SJCRH30 (cell line): ENCODE measurements at places on chromosomes 5 and 9. TPM values are rescaled to one million over a fixed set of nuclear protein-coding genes. Genes with fewer than 3 reads are reported as not detected.

Gene TSLP
- 0.43 and 0.69 TPM in 2 replicates for total RNA-seq

Gene CCDC192
- not detected in 2 replicates for total RNA-seq

Gene SLC6A19
- not detected in 2 replicates for total RNA-seq

Gene RMRP
- total RNA-seq, result 8,654 and 17,072 TPM in 2 replicates

Gene CCIN
- total RNA-seq, result 0.05 and 0.24 TPM in 2 replicates

Gene ZNF879
- 3.9 and 5.5 TPM in 2 replicates for total RNA-seq

Gene HACD4
- total RNA-seq, result not detected in 2 replicates

DNA sequence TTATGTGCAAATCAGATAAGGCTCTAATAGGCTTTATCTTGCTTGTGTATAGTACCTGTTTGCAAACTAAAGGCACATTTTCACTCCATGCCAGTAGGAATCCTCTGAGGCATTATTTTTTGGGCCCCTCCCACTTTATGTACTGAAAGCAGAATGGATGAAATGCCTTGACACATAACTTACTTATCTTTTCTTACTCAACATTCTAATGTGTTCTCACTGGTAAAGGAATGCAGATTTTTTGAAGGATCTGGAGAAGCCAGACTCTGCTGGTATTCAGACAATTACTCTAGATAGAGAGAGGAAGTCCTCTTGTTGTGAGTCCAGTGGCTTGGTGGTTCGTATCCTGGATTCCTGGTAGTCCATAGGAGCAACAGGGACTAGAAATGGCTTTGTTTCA is 336.7 kb downstream of the CCDC171 start:
- no peaks in the 10 kb centered on the region for H3K4me1 ChIP-seq
- no peaks in the 10 kb centered on the region for H3K27me3 ChIP-seq
- no peaks in the 10 kb centered on the region for H3K36me3 ChIP-seq
- H3K27ac ChIP-seq, result no peak overlapping the region
- no peak for DNase-seq

- H3K27me3 ChIP-seq, result no peaks in the 10 kb centered on the region
- no peak overlapping the region for H3K4me3 ChIP-seq
- H3K27ac ChIP-seq, result no peak overlapping the region
These were observed 56.6 kb downstream of the SNCAIP start for GRCh38 chr5:122368510-122369251.

GRCh38 chr5:58273711-58274110 is 186.2 kb downstream of the PLK2 start:
- H3K4me1 ChIP-seq, result peaks cover 3% of the 10 kb centered on the region
- H3K36me3 ChIP-seq, result 0 out of 2 replicates have a peak, but pooled peaks cover 3% of the 10 kb centered on the region
- H3K4me3 ChIP-seq, result no peak overlapping the region
- no peak for DNase-seq

- no peaks in the 10 kb centered on the region for H3K27me3 ChIP-seq
- no peak overlapping the region for H3K27ac ChIP-seq
- H3K4me1 ChIP-seq, result peaks cover 1% of the 10 kb centered on the region; the same call in 1 of the 2 replicates
- peak; percentile 79 for DNase-seq
- H3K4me3 ChIP-seq, result no peak overlapping the region
These were observed 100.1 kb downstream of the KCNIP1 start for GRCh38 chr5:170603578-170604565.

GRCh38 chr5:40677456-40677855 is 2.3 kb upstream of the PTGER4 start:
- H3K4me1 ChIP-seq, result peaks cover 7% of the 10 kb centered on the region
- no peaks in the 10 kb centered on the region; the same call in 1 of the 2 replicates for H3K36me3 ChIP-seq
- no peak for DNase-seq
- H3K4me3 ChIP-seq, result peak overlapping the region; percentile 64
- peak overlapping the region; percentile 62 for H3K27ac ChIP-seq

DNA sequence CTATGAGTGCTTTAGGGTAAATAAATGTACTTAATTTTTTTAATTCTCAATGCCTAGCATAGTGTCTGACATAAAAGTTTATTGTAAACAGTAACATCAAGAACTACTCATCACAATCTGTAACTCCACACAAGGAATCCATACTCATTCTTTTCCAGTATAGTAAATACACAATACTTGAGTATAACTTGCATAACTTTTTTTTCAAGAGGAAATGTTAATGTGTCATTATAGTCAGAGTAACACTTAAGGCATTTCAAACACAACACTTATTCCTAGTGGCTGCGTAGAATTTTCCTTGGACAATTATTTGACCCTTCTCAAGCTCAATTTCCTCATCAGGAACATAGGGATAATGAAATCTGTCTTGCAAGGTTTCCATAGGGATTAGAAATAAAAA is 584.3 kb downstream of the CAAP1 start:
- H3K27me3 ChIP-seq, result no peaks in the 10 kb centered on the region
- H3K4me3 ChIP-seq, result no peak overlapping the region
- H3K27ac ChIP-seq, result no peak overlapping the region
- DNase-seq, result no peak
- H3K36me3 ChIP-seq, result no peaks in the 10 kb centered on the region
- no peaks in the 10 kb centered on the region for H3K4me1 ChIP-seq

- H3K36me3 ChIP-seq, result no peaks in the 10 kb centered on the region
- no peaks in the 10 kb centered on the region for H3K27me3 ChIP-seq
- no peaks in the 10 kb centered on the region for H3K4me1 ChIP-seq
- no peak overlapping the region for H3K4me3 ChIP-seq
- H3K27ac ChIP-seq, result no peak overlapping the region
These were observed 421.5 kb upstream of the DAP start for GRCh38 chr5:11182441-11183080.

DNA sequence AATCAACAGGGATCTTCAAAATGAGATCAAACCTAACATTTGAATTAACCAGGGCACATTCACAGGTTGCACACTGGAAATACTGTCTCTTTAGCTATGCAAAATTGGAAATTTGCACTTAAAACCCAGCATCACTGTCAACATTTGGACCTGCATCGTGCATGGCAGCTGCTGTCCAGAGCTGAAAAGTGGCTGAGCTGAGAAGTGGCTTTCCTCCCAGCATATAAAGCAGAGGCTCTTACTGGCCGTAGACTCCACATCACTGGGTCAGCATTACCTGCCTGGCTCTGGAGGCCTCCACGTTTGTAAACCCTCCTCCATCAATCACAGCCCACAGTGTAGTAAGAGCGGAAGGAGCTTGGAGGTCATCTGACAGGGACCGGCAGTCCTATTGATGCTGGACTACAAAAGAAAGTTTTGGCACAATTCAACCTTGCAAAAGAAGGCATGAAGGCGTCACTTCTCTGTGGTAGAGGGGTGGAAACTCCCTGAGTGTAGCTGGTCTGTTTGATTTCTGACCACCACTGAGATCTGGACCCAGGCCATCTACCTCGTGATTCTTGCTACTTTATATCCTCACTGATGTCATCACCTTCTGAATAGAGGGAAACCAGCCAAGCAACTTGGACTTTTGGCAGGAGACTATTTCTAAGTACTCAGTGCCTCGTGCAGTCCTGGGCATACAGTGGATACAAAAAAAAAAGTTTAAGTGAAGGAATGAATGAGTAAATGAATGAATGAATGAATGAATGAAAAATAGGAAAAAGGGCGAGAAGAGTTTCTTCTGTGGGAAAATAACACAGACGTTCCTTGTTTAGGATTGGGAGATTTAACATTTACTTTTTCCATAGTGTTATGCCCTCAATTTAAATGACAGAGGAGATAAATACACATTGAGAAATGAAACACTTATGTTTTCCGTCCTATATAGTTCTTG is 14.8 kb downstream of the RASEF start:
- H3K36me3 ChIP-seq, result peaks cover 2% of the 10 kb centered on the region; the same call in 1 of the 2 replicates
- H3K4me1 ChIP-seq, result no peaks in the 10 kb centered on the region
- no peaks in the 10 kb centered on the region for H3K27me3 ChIP-seq
- DNase-seq, result no peak
- H3K4me3 ChIP-seq, result no peak overlapping the region

- no peak overlapping the region for H3K27ac ChIP-seq
- H3K4me3 ChIP-seq, result no peak overlapping the region
- no peaks in the 10 kb centered on the region for H3K4me1 ChIP-seq
- no peak for DNase-seq
These were observed 190.3 kb upstream of the NMUR2 start for GRCh38 chr5:152595405-152595804.

- H3K27me3 ChIP-seq, result no peaks in the 10 kb centered on the region
- H3K27ac ChIP-seq, result no peak overlapping the region
- H3K36me3 ChIP-seq, result no peaks in the 10 kb centered on the region
- DNase-seq, result peak; percentile 49
- H3K4me3 ChIP-seq, result no peak overlapping the region
These were observed 38.4 kb downstream of the HRH2 start for GRCh38 chr5:175696139-175696854.

- no peak overlapping the region for H3K4me3 ChIP-seq
- H3K27me3 ChIP-seq, result peaks cover under 1% of the 10 kb centered on the region; the same call in 1 of the 2 replicates
- H3K36me3 ChIP-seq, result no peaks in the 10 kb centered on the region
- H3K27ac ChIP-seq, result no peak overlapping the region
These were observed 149.7 kb upstream of the COL5A1 start for GRCh38 chr9:134491856-134492255.

- no peaks in the 10 kb centered on the region; the same call in 1 of the 2 replicates for H3K27me3 ChIP-seq
- no peak overlapping the region for H3K27ac ChIP-seq
- H3K4me1 ChIP-seq, result no peaks in the 10 kb centered on the region
- H3K4me3 ChIP-seq, result no peak overlapping the region
- no peaks in the 10 kb centered on the region for H3K36me3 ChIP-seq
These were observed 216.9 kb downstream of the GABBR2 start for GRCh38 chr9:98491828-98492227.

DNA sequence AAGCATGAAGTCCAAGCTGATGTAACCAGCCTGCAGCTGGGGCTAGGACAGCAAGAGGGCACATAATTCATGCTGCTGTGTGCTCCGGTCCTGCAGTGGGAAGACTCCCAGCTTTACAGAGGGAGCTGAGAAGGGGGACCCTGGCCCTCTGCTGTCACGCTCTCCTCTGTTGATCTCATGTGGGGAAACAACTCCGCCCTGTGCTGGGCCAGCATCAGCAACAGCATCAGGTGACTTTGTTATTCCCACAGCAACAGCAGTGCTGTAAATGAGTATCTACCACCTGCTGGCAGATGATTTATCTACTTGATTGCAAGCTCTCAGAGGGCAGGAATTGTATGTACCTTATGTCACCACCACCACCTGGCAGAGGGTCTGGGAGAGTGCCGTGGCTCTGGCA is 176.2 kb downstream of the COL23A1 start:
- DNase-seq, result no peak
- H3K4me1 ChIP-seq, result no peaks in the 10 kb centered on the region
- no peaks in the 10 kb centered on the region for H3K27me3 ChIP-seq
- no peak overlapping the region for H3K4me3 ChIP-seq

DNA sequence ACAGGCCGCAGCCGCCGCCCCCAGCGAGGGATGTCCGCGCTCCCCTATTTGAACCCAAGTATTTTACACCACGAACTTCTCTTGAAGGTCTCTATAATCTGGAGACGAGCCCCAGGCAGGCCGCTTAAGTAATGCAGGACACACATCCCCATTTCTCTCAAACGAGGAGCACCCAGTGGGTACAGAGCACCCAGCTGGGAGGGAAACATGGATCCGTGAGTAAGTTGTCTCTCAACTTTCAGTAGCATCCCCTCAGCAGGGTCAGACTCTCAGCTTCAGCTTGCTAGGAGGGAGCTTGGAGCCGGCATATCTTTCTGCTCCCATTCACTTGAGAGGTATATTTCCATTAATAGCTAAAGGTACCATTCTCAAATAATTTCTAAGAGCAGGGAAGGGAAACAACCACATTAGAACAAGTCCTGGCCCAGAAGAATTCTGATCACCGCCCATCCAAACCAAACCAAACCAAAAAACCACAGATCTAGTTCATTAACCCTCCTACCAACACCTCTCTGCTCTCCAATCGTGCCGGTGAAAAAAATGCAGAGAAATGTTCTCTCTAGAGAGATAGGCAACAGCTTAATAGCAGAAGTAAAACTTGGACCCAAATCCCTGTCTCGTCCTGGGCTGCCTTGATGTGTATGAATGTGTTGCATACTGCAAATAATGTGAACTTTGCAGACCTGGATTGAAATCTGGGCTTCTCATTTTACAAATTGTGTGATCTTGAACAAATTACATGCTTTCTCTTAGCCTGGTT is 910 bp downstream of the TDRD7 start:
- H3K4me3 ChIP-seq, result peak overlapping the region; percentile 70
- no peaks in the 10 kb centered on the region for H3K36me3 ChIP-seq
- DNase-seq, result no peak

DNA sequence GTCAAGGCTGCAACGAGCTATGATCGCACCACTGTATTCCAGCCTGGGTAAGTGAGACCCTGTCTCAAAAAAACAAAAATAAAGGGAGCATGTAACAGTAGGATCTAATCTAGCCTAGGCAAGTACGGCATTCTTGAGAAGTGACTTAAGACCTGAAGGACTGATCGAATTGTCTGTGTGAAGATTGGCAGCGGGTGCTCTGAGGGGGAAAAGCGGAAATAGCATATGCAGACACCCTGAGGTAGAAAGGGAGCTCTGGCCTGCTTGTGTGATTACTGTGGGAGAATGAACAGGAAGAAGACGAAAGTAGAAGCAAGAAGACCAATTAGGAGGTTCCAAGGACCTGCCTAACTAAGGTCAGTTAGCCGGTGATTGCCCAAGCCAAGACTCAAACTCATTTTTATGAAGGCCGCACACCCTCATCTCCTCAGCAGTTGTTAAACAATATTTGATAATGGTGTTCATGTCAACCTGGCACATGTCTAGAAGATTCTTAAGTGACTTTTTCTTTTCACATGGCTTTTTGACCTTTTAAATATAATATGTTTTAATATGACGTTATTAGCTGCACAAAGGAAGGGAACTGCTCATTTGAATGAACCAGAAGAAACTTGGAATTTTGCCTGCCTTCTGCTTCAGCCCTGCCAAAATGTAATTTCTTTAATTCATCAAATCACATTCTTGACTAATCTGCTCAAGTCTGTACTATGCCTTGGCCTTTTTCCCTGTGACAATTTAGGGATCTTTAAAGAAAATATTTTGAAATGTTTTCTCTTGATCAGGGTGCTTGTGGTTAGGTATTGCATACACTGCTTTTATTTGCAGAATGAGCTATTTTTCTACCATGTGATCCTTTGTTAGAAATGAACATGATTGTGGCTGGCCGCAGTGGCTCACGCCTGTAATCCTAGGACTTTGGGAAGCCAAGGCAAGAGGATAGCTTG is 289.2 kb upstream of the DMRT1 start:
- no peak for DNase-seq
- no peaks in the 10 kb centered on the region for H3K36me3 ChIP-seq
- H3K4me3 ChIP-seq, result no peak overlapping the region
- H3K27ac ChIP-seq, result no peak overlapping the region
- H3K27me3 ChIP-seq, result no peaks in the 10 kb centered on the region

- no peaks in the 10 kb centered on the region for H3K4me1 ChIP-seq
- H3K27me3 ChIP-seq, result no peaks in the 10 kb centered on the region
- peak; percentile 13 for DNase-seq
- no peak overlapping the region for H3K4me3 ChIP-seq
- H3K27ac ChIP-seq, result no peak overlapping the region
These were observed 543.2 kb upstream of the CDH6 start for GRCh38 chr5:30650311-30650710.

DNA sequence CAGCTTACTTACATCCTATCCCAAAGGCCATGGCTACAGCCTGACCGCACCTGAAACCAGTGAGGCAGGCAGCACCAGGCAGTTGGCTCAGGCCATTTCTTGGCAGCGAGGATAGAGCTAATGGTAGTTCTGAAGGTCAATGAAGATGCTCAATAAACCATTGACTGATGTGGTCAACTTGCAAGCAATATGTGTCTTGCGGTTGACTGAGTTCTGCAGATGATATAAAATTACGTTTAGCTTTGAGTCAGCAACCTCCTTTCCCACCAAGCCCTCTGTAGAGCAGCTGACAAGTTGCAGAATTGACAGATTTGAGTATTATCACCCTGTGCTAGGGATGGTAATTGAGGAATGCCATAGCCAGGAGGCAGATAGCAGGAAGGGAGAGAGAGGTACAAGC is 189.0 kb upstream of the PUM3 start:
- no peaks in the 10 kb centered on the region for H3K27me3 ChIP-seq
- no peaks in the 10 kb centered on the region for H3K4me1 ChIP-seq
- no peaks in the 10 kb centered on the region for H3K36me3 ChIP-seq
- DNase-seq, result no peak
- no peak overlapping the region for H3K4me3 ChIP-seq
